ENCODE measurements at places on chromosomes 16 and 17.

DNA sequence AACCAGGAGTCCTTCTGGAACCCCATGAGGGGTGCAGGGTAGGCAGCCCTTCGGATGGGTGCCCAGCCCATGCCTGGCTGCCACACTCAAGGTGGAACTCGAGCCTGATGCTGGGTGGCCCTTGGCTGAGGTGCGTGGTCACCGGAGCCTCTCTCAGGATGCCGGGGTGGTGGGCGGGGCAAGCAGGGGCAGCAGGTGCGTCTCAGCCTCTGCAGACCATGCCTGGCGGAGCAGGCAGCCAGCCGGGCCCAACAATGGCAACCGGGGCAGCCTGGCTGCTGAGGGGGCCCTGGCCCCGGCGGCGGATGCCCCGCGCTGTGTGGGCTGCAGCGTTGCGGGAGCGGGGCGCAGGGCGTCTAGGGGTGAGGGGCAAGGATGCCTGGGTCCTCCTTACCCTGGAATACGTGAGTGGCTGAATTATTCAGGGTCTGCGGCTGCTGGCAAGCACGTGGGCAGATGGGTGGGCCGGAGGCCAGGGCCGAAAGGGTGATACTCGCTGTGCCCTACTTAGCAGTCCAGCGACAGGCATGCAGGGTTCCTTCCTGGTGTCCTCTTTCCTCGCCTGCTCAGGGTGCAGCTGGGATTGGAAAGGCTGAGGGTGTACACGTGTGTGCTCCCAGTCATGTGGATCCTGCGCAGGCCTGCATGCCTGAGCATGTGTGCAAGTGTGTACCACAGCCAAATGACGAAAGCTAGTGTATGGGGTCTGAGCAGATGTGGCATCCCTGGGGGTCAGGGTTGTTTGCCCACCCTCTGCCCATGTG, 14.6 kb downstream of the MYO15A start:
- DNase-seq, result no peak

GRCh38 chr17:2612630-2613029, 19.2 kb downstream of the PAFAH1B1 start:
- no peak for DNase-seq

- no peak for DNase-seq
Observed at GRCh38 chr17:5219536-5219935, 15.1 kb downstream of the SCIMP start.

DNA sequence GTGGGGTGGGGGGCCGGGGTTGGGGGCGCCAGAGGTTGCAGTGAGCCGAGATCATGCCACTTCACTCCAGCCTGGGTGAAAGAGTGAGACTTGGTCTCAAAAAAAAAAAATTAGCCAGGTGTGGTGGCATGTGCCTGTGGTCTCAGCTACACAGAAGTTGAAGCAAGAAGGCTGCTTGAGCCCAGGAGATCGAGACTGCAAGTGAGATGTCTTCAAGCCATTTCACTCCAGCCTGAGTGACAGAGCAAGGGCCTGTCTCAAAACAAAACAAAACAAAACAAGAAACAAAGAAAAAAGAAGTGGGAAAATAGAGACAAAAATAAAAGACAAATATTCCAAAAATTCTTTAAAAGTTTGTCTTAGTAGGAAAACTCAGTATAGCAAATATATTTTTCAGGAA, 135.1 kb upstream of the CORO6 start:
- no peak for DNase-seq

DNA sequence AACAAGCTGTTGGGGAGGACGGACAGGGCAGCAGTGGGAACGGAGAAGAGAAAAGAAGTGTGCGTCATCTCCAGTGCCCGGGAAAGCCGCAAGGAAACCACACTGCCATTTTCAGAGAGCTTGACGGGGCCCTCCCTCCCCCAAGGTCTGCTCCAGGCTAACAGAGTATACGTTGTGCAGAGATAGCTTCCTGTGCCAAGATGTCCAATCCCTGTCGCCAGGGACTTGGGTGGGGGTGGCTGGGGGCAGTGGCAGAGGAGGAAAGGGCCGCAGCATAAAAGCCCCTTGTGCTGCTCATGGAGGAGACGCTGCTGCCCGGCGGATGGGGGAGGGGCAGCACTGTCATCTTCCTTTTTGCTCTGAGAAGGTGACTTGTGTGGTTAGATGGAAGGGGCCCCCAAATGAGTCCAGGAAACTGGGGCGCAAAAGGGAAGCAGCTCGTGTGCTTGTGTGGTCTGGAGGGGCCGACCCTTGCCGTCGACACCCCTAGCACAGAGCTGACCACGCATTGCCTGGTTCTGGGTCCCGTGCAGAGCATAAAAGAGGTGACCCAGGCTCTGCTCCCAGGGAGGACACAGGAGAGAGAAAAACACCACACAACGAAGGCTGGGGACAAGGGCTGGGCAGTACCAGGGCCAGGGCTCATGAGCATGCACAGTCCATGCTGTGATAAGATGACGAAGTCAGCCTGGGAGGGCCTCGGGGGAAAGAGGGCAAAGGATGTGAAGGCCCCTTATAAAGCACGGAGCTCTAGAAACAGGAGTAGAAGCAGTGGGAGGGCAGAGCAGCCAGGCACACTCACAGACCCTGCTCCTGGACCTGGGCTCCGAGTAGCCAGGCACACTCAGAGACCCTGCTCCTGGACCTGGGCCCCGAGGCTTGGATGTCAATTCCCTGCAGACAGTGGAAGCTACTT, 372.7 kb downstream of the SLC39A11 start:
- DNase-seq, result no peak

DNA sequence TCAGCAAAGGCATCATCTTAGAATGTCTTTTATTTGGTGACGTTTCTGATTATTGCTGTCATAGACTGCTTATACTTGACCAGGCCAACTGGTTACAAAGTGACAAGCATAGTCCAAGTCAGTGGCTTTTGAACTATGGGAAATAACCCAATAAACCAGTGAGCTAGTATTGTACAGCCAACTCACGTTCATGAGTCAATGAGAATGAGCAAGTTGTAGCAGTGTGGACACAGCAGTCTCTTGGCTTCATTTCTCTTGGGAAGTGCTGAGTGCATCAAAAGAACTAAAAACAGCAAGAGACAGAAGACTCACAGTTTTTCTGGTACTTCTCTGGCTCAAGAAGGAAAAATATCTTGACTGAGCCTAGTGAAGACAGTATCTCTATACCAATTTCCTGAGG, 36.9 kb upstream of the CRISPLD2 start:
- DNase-seq, result no peak

All from MG63 (cell line).